Retinal pigment epithelial cell (primary cell): ENCODE measurements at places on chromosomes 7 and 10.

DNA sequence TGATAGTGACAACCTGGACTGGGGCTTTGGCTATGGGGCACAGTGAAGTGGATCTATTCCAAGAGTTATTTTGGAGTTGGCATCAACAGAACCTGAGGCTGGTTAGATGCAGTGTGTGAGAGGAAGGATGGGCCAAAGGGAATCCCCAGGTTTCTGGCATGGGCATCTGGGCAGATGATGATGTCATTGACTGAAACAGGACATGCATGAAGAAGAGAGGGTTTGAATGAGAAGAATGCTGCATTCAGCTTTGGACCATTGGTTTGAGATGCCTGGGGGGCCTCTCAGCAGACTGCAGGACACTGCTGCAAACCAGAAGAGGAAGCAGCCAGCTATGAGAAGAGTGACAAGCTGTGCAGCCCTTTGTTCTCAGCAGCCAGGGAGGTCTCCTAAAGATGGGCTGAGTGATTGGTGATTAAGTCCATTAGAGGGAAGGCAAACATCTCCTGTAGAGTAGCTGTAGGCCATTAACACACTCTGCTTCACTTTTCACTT, 23.1 kb upstream of the PIK3CG start:
- no peak for DNase-seq

DNA sequence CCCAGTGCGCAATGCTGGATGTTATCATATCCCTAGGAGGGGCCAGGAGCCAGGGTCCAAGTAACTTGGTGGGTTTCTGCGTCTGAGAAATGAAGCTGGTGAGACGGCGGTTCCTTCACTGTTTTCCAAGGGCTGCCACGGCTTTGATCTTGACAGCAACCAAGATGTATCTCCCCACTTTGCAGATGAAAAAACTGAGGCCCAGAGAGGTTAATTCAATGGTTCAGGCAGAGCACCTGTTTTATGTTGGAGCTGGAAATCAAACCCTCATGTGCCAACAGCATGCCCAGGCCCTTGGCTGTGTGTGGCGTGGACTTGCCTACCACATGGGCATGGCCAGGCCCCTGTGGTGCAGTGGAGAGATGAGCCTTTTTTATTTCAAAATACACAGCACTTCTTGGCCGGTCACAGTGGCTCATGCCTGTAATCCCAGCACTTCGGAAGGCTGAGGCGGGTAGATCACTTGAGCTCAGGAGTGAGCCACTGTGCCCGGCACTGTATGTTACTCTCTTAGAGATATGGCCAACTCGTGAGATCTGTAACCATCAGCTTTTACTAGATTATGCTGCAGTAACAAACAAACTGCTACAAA, 225.2 kb upstream of the SH2B2 start:
- DNase-seq: no peak

GRCh38 chr10:54985732-54986131, 184.7 kb upstream of the PCDH15 start:
- DNase-seq: no peak

GRCh38 chr7:100432053-100432452, 2.4 kb downstream of the MEPCE start:
- no peak for DNase-seq

- no peak for DNase-seq
Observed at GRCh38 chr10:25912866-25913265, 21.2 kb upstream of the MYO3A start.

- DNase-seq: no peak
Observed at GRCh38 chr7:27110186-27111031, 7.9 kb upstream of the HOXA2 start.

DNA sequence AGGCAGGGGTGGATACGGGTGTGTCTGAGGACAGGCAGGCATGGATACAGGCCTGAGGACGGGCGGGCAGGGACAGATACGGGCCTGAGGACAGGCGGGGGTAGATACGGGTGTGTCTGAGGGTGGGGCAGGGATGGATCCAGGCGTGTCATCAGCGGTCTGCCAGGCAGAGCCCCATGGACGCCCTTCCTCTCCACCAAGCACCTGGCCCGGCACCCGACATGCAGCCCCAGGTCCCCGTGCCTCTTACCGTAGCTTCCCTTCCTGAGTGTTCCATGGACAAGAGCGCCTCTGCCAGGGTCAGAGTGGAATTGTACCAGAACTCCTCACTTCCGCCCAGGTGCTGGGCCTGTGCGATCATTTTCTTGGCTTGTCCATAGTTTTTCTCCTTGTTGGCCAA, 74.6 kb upstream of the NKX6-2 start:
- DNase-seq: no peak

DNA sequence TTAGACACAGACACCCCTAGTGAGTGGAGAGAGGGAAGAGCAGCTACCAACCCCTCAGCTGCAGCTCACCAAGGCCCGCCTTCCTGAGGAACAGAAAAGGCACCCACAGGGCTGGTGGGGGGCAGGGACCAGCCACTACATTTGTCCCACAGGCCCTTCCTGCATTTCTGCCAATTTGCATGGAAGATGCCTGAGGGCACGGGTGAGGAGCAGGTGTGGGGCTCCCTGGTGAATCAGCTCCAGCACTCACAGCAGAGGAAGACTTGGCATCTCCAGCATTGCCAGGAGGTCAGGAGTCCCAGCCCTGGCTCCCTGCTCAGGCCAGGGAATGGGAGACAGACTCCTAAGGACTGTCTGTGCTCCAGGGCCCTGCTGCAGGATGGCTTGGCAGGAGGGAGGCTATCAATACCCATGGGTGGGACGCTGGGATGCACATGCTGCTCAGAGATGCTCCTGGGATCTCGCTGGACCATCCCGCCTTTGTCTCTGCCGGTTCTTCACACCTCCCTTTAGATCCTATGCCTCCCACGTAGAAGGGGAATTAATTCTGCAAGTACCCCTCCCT, 109.7 kb downstream of the SLIT1 start:
- DNase-seq: no peak

- no peak for DNase-seq
Observed at GRCh38 chr7:40526951-40527715, 392.3 kb downstream of the SUGCT start.

GRCh38 chr10:128875030-128875744, 591.9 kb upstream of the MGMT start:
- DNase-seq: no peak

DNA sequence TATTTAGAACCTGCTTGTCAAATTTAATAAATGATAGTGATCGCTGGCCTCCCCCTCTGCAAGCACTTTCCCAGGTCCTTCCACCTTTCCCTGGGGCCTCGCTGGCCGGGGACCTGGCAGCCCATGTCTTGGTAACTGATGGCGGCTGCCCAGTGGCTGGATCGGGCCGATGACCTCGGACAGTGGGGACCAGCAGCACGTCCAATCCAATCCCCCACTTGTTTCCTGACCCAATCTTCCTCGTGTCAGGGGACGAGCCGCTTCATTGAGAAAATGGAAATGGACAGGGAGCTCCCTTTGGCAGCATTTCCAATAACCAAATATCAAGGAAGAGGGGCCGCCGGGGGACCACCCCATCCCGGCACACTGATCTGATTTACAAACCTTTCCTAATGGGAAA, 17.2 kb downstream of the EBF3 start:
- no peak for DNase-seq

DNA sequence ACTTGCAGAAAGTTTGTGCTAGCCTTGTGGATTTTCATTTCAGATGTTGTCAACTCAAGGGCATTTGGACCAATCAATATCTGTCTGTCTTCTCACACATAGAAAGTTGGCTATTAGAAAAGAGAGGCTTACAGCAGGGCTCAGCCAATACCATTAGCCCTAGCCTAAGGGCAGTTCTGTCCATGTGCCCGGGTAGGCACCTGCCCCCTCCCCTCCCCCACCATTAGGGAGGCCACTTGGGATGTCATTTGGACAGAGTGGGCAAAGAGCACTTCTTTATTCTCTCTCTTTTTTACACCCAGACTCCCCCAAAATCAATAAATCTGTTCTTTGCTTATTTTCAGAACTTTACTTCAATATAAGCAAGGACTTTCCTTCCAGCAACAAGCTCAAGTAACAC, 188.5 kb upstream of the MKI67 start:
- DNase-seq: no peak

DNA sequence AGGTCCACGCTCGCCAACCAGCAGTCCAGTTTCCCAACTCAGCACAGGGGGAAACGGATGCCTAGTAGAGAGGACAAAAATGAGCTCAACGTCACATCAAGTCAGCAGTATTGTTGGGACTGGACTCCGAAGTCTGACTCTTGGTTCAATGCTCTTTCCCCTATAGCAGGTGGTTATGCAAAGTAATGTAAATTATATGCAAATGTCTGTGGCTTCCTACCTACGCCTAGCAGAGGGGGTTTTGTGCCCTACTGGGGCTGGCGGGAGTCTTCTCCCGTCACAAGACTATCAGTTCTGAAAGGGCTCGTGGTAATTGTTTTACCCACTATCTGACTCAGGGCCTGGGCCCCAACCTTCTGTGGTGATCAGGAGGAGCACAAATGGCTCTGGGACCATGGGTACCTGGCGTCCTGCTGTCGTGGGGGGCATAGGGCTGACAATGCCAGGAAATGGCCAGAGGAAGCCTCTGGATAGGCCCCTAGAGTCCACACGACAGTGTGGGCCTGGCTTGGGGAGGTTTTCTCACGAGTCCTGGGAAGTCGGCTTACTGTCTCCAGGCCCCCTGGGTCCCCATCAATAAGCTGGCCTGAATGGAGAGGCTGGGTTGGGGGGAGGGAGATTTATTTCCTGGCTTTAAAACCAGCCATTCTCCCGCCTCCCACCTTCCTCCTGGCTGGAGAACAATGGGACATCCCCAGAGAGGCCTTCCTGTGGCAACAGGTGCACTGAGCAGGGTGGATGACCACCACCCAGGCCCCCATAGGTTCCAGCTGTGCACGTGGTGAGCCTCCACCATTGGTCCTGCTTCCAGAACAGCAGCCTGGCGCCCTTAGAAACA, 41.8 kb downstream of the UNC5B start:
- DNase-seq: no peak

DNA sequence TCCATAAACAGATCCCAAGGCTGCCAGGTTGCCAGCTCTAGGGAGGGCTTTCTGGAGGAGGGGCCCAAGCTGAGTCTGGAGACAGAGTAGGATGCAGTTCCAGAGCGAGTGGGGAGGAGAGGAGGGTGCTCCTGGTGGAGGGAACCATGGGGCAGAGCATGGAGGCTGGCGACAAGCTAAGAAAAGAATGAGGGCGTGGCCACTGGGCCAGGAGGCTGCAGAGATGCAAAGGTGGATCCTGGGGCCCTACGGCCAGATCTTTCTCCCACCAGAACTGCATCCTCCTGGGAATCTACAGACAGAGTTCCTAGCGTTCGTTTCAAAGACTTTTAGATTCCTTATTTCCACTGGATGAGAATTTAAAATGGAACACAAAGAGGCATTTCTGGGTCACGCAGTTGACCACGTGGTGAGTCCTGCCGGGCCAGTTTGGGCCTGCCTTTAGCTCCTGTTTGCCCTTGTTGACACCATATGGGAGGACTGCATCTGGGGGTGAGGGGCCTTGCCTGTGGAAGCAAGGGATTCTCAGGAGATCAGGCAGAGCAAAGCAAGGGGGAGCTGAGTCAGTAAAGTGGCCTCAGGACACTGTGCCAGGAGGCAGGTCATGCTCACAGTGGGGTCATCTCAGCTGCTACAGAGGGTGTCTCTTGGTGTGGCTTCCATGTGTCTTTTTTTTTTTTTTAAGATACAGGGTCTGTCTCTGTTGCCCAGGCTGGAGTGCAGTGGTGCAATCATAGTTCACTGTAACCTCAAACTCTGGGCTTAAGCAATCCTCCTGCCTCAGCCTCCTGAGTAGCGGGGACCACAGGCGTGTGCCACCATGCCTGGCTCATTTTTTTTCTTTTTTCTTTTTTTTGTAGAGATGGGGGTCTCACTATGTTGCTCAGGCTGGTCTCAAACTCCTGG, 137.8 kb downstream of the SH3PXD2A start:
- no peak for DNase-seq

DNA sequence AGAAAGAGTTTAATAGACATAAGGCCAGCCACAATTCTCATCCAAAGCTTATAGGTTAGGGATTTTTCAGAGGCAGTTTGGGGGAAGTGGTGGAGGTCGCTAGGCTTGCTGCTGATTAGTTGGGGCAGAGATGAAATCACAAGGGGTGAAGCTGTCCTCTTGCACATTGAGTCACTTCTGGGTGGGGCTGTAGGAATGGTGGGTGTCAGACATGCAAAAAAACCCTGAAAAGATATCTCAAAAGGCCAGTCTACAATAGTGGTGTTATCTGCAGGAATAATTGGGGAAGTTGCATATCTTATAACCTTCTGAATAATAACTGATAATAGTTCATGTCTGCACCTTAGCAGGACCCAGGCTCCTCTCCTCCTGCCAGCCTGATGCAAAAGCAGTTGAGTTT, 2.1 kb downstream of the FAM24B start:
- no peak for DNase-seq

DNA sequence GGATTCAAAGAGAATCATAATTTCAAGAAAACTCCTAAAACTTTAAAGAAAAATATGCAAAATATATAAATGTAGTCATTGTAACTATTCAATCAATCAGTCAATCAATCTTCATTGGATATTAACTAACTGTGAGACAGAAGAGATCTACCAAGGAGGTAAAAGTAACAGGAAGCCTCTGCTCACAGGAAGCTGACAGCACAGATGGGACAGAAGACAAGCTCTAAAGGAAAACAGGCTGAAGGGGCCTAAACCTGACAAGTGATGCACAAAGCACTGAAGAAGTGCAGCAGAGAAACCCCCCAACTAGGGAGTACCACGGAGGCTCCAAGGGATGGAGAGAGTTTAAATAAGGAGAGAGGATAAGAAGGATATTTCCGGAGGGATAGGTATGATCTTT, 173.0 kb downstream of the SKAP2 start:
- no peak for DNase-seq
